Hematopoietic multipotent progenitor cell treated with erythropoietin and hydrocortisone succinate and interleukin-3 and kit ligand, for 8 days (in vitro differentiated cells): ENCODE measurements at places on chromosomes 7 and 10.

- DNase-seq, result no peak
These were observed 208.1 kb downstream of the TCF7L2 start for GRCh38 chr10:113158183-113158582.

DNA sequence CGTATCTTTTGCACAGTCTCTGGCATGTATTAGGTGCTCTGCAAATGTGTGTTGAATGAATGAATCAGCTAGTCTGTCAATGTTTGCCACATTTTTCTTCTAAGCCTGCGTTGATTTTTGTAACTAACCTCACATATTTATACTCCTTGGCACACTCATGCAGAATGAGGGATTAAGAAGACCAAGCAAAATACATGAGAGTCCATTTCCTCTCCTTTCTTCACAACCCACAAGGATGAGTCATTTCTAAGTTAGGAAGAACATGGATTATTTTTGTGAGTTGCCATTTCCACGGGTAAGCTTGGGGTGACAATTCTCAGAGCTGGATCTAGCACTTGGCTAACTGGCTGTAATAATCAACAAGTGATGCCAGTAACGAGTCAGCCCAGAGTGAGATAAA lies 158.8 kb downstream of the TWIST1 start:
- DNase-seq, result no peak

- peak; percentile 16 for DNase-seq
These were observed 17.3 kb upstream of the CSGALNACT2 start for GRCh38 chr10:43120929-43121314.

DNA sequence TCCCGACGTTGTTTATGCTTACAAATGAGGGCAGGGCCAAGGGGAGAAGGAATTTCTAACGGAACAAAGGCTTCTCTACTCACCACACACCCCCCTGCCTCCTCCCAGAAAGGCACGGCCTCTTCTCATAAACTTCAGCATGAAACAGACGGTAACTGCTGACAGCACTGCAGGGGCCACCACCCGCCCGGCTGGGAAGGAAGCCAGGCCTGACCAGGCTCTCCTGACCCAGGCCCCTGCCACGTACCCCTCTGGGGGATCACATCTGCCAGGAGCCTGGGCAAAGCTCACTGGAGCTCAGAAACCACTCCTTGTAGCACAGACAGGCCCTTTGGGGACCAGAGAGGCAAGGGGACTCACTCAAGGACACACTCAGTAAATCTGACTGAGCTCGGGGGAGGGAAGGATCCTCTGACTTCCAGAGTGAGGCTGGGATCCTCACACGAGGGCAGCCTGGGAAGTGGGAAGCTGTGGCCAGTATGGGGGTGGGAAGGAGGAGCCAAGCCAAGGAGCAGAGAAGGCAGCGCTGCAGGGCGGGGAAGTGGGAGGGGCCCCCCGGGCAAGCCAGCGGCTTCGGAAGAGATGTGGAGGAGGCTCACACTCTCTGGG lies 46.1 kb downstream of the ZCCHC24 start:
- DNase-seq, result no peak

- no peak for DNase-seq
These were observed 154.7 kb downstream of the PRPF18 start for GRCh38 chr10:13741438-13741837.

GRCh38 chr10:6211671-6212635 lies 9.2 kb downstream of the PFKFB3 start:
- DNase-seq, result no peak

GRCh38 chr7:152355474-152356057 lies 80.2 kb downstream of the KMT2C start:
- DNase-seq, result no peak

GRCh38 chr7:72403458-72404076 lies 8.6 kb downstream of the CALN1 start:
- DNase-seq, result no peak

GRCh38 chr7:130099331-130099730 lies 29.0 kb downstream of the KLHDC10 start:
- no peak for DNase-seq

- no peak for DNase-seq
These were observed 428.1 kb downstream of the CNTNAP2 start for GRCh38 chr7:146544748-146545147.

DNA sequence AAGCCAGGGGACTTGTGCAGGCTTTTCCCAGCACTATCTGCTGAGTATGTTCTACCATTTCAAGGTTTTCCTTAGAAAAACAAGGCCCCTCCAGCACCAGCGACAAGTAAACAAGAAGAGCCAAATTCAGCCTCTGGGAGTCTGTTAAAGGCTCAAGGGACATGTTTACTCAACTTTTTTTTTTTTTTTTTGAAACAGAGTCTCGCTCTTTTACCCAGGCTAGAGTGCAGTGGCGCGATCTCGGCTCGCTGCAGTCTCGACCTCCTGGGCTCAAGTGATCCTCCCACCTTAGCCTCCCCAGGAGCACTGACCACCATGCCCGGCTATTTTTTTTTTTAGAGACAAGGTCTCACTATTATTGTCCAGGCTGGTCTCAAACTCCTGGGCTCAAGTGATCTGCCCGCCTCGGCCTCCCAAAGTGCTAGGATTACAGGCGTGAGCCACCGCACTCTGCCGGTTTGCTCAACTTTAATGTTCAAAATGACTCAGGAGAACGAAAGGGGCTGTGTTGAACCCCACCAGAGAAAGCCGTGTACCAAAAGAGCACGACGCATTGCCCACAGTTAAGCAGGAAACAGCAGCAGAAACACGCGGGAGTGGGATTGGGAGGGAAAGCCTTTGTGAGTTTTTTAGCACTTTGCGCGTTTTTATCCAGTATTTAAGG lies 772 bp downstream of the PRDX3 start:
- no peak for DNase-seq

GRCh38 chr7:28405662-28406061 lies 6.7 kb upstream of the CREB5 start:
- DNase-seq, result no peak

- no peak for DNase-seq
These were observed 155.3 kb upstream of the ZMIZ1 start for GRCh38 chr10:78913219-78914059.

GRCh38 chr10:3635211-3635671 lies 149.8 kb downstream of the KLF6 start:
- no peak for DNase-seq

GRCh38 chr7:64907641-64908326 lies 4.7 kb downstream of the ZNF273 start:
- DNase-seq, result no peak

DNA sequence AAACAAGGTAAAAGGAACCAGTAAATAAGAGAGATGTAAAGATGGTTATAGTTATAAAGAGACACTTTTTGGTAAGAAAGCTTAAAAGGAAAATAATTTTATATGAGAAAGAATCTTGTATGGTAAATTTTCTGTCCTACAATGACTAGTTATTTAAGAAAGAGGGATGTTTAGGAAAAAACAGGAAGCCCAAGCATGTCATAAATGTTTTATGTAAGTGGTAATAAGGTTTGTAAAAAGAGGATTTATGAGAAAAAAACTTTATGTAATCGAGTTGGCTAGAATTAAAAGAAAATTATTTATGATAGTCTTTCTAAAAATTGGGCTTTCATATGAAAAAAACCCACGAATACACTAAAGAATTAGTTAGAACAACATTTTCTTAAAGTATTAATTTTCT lies 34.2 kb upstream of the CREB3L2 start:
- DNase-seq, result no peak

DNA sequence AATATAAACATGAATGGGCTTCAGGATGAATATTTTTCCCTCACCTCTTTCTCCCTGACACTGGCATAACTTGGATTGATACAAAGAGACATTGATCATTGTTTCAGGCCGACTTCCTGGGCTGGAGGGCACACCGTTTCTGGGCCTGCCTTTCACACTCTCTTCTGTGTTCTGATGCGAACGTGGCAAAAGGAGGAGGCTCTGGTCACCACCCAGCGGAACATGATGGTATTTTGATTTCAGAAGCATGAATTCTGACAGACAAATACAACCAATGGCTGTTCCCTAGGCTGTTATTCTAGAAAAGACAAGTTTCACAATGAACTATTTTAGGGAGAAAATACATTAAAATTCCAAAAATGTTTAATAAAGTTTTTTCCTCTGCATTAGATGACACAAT lies 534.5 kb upstream of the MKI67 start:
- no peak for DNase-seq

- DNase-seq, result no peak
These were observed 461 bp upstream of the ETV1 start for GRCh38 chr7:13989949-13990305.

GRCh38 chr7:129772646-129773280 lies 161.2 kb downstream of the NRF1 start:
- no peak for DNase-seq

DNA sequence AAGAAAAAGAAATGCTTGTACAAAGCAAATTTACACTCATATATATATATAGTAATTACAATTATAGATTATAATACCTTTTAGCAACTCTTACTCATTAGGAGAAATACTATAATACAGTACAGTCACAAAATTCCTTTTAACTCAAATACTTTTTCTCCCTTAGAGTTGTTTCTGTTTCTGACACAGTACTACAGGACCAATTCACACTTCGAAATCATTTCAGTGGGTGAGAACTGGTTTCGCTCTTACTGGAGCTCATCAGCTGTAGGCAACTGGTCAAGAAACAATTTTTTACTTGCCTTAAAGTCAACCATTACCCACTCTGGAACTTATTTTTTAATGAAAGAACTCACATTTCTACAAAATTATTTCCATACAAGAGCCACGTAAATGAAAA lies 6.0 kb downstream of the CCDC186 start:
- DNase-seq, result no peak

DNA sequence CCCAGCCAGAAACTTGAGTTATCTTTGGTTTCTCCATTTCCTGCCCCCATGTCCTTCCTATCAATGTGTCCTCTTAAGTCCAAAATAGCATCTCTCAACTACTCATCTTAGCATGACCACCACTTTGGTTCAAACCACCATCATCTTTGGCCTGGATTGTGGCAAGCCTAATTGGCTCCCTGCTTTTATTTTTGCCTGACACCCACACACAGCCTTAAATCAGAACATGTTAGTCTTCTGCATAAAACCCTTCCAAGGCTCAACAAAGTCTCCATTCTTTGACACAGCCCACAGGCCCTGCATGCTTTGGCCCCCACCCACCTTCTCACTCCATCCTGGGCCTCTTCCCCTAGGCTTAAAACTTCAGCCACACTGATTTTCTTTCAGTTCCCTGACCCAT lies 2.0 kb upstream of the TSPAN14 start:
- DNase-seq, result no peak

- DNase-seq, result no peak
These were observed 92.7 kb upstream of the RET start for GRCh38 chr10:42984035-42984610.

DNA sequence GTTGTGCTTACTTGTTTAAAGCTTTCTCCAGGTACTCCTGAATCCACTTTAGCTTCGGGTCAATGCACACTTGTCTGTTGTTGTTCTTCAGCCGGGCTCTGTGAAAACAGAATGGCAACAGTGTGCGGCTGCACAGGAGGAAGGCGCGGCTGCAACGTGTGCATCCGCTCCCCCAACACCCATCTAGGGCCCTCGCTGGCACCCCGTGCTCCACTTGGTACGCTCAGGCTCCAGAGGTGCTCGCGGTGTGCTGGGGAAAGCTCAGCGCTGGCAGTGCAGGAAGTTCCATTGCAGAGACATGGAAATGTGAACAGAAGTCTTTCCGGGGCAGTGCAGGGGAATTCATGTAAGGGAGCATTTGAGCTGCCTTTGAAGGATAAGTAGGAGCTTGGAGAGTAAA lies 6.3 kb downstream of the CXCL12 start:
- DNase-seq, result no peak

DNA sequence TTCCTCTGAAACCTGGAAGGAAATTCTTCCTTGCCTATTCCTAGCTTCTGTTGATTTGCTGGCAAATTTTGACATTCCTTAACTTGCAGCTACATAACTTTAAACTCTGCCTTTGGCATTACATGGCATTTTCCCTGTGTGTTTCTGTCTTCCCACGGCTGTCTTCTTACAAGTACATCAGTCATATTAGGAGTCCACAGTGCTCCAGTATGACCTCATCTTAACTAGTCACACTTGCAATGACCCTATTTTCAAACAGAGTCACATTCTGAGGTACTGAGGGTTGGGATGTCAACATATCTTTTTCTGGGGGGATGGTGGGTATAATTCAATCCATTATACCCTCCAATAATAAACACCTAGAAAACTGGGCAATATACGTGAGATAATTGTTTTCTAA lies 37.4 kb upstream of the EPHB6 start:
- no peak for DNase-seq

DNA sequence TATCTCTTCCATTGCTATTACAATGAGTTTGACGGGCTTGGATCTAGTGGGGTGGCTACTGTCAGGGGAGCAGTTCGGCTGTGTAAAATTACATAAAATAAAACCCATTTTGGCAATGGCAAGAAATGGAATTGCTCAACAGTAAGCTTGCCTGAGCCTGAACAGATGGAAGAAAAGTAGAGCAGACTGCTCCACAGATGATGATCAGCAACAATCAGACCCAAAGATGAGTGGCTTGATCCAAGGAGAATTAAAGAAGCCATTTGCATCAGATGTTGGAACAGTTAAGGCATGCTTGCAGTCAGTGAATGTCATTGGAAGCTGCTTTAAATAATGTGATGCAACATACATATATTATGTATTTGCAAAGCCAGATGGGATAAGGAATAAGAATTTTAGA lies 256.6 kb upstream of the SMIM30 start:
- DNase-seq, result no peak

DNA sequence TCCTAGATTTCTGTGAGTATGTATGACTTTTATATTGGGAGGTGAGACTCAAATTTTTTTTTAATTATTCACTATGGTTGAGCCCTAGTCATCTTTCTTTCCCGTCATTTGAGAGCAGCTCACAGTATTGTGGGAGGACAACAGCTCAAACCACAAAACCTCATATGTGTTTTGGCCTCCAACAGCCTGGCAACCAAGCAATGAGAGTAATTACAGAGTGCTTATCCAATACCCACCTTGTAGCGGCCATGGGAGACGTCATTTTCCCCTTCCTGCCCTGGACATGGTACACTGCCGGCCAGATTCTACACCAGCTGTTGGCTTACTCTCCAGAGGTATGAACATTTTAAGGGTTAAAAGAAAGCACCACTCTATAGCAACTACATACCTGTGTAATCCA lies 49.1 kb downstream of the DOCK4 start:
- DNase-seq, result peak; percentile 13

DNA sequence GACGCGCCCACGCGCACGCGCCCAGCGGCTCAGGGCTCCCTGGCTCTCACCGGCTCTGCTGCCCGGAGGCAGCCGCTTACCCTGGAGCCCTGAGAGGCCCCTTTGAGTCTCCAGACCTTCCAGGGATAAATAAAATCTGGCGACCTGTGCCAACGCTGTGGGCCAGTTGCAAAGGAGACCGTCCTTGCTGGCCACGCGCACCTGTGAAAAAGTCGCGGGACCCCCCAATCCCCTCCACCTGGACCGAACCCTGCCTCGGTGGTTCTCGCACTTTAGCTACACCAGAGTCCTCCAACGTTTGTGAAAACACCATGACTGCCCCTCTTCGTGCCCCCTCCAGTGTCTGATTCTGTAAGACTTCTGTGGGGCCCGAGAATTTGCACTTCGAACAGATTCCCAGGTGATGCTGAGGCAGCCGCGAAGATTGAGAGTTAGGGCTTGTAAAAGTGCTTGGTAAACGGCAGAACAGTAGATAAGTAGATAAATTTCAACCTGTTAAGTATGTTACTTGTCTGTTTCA lies 102.4 kb upstream of the SVIL start:
- DNase-seq, result no peak
